ENCODE measurements at places on chromosomes 7 and 10. TPM values are rescaled to one million over a fixed set of nuclear protein-coding genes. Genes with fewer than 3 reads are reported as not detected.
A peak's percentile ranks its signal among the peaks of the same experiment; 100 is the strongest.

GRCh38 chr10:70355051-70356021, 27.1 kb downstream of the LRRC20 start:
- H3K4me1 ChIP-seq, result peaks cover 12% of the 10 kb centered on the region
- H3K27me3 ChIP-seq, result no peaks in the 10 kb centered on the region
- peak overlapping the region; percentile 3 for H3K27ac ChIP-seq
- DNase-seq, result no peak
- H3K36me3 ChIP-seq, result no peaks in the 10 kb centered on the region
- no peak overlapping the region for H3K4me3 ChIP-seq

Gene ACHE
- 1.5 TPM for total RNA-seq

GRCh38 chr10:48750991-48751390, 66.3 kb downstream of the WDFY4 start:
- no peak overlapping the region for H3K27ac ChIP-seq
- no peak overlapping the region for H3K4me3 ChIP-seq
- DNase-seq, result no peak
- no peaks in the 10 kb centered on the region for H3K4me1 ChIP-seq
- H3K36me3 ChIP-seq, result no peaks in the 10 kb centered on the region

DNA sequence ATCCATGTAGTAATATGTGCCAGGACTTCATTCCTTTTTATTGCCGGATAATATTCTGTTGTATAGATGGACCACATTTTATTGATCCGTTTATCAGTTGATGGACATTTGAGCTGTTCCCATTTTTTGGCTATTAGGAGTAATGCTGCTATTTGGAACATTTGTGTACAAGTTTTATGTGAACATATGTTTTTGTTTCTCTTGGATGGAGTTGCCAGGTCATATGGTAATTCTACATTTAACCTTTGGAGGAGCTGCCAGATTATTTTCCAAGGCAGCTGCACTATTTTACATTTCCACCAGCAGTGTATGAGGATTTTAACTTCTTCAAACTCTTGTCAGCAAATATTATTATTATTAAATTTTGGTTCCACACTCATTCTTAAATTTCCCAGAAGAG, 59.2 kb downstream of the C10orf90 start:
- no peak for DNase-seq
- no peak overlapping the region for H3K27ac ChIP-seq
- no peaks in the 10 kb centered on the region for H3K4me1 ChIP-seq

Gene LMTK2
- 16.0 TPM for total RNA-seq

Gene HGF
- total RNA-seq, result 1.1 TPM

Gene SORCS3
- not detected for total RNA-seq

Gene ATRNL1
- 4.1 TPM for total RNA-seq

- H3K27ac ChIP-seq, result no peak overlapping the region
- no peaks in the 10 kb centered on the region for H3K27me3 ChIP-seq
- H3K4me1 ChIP-seq, result peaks cover 71% of the 10 kb centered on the region
- H3K4me3 ChIP-seq, result no peak overlapping the region
Measured at GRCh38 chr10:114548662-114549061, 109.4 kb downstream of the ABLIM1 start.

- no peaks in the 10 kb centered on the region for H3K36me3 ChIP-seq
- DNase-seq, result no peak
- no peak overlapping the region for H3K4me3 ChIP-seq
- H3K27me3 ChIP-seq, result no peaks in the 10 kb centered on the region
Measured at GRCh38 chr10:26274391-26274790, 57.8 kb downstream of the GAD2 start.

DNA sequence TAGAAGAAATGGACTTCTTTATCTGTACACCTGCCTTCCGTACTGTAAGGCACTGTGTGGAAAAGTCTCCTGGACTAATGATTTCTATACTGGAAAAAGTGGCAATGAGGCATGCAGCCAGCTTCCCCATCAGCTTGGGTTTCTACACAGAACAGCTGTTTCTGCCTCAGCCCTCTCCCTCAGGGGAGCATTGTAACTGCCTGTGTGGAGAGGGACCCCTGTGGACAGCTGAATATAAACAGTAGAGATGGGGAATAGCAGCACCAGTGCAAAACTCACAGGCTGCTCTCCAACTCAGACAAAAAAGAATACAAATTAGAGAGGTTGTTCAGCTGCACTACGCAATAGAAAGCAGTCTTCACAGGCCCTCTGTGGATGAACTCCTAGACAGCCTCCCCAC, 451.3 kb upstream of the MBL2 start:
- H3K36me3 ChIP-seq, result no peaks in the 10 kb centered on the region
- no peak for DNase-seq

DNA sequence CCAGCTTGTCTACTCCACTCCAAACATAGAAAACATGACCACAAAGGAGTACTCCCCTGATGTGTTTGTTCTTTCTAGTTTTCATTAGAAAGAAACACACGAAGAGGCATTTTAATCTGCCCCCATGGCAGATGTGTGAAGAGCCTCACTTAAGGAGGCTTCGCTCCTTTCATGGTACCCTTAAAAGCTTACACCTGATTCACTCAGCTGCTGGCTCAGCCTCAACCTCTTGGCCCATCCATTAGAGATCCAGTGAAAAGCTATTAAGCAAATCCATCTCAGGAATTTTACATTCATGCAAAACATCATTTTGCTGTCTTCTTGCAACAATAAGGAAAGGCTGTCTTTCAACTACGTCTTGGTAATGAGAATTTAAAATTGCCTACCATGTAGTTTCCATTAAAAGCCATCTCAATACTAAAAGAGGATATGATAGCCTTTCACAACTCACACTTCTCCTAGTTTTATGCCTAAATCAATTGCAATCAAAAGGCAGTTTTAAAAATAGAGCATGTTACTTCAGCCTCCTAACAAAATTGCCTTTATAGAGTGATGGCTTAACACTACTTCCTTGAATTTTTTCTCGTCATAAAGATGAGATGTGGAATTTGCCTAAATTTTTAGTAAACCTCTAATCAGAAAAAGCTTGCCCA, 22.7 kb downstream of the MACC1 start:
- no peaks in the 10 kb centered on the region for H3K36me3 ChIP-seq
- no peak overlapping the region for H3K4me3 ChIP-seq
- DNase-seq, result no peak

GRCh38 chr10:57579926-57580325, 687.8 kb downstream of the IPMK start:
- no peaks in the 10 kb centered on the region for H3K27me3 ChIP-seq
- no peaks in the 10 kb centered on the region for H3K4me1 ChIP-seq
- H3K4me3 ChIP-seq, result no peak overlapping the region
- DNase-seq, result no peak
- no peak overlapping the region for H3K27ac ChIP-seq
- H3K36me3 ChIP-seq, result no peaks in the 10 kb centered on the region

GRCh38 chr10:68202960-68203353, 29.0 kb downstream of the ATOH7 start:
- H3K36me3 ChIP-seq, result no peaks in the 10 kb centered on the region
- no peaks in the 10 kb centered on the region for H3K4me1 ChIP-seq
- no peak overlapping the region for H3K4me3 ChIP-seq
- no peaks in the 10 kb centered on the region for H3K27me3 ChIP-seq
- DNase-seq, result no peak
- no peak overlapping the region for H3K27ac ChIP-seq

Gene PCLO
- total RNA-seq, result 3.3 TPM

DNA sequence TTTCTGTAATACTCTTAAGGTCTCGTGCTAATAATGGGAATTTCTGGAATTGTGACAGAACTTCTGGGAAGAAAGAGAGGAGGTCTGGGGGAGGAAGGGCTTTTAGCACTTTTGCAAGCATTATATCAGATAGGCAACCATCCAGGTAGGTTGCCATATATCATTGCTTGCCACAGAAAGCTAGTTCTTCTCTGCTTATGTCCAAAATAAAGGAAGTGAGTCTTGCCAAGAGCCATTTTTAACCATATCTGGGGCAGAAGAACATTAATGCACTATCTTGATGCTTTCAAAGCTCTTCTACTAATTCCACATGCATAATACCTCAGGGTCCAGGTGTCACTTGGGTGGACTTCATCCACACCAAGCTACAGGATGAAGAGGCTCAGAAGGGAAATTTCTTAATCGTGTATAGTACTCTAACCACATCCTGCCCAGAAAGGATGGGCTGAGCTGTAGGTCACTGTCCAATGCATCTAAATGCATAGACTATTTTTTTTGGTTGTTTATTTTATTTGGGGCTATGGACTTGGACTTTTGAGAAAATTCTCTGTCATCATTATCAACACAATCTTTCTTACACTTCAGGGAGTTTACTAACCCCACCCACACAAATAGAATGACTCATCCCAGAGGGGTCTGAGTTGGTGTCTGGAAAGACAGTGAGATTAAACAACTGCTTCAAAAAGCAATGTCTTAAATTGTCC, 68.9 kb upstream of the ADO start:
- H3K27me3 ChIP-seq, result no peaks in the 10 kb centered on the region
- no peak overlapping the region for H3K27ac ChIP-seq
- H3K4me1 ChIP-seq, result no peaks in the 10 kb centered on the region
- no peaks in the 10 kb centered on the region for H3K36me3 ChIP-seq

DNA sequence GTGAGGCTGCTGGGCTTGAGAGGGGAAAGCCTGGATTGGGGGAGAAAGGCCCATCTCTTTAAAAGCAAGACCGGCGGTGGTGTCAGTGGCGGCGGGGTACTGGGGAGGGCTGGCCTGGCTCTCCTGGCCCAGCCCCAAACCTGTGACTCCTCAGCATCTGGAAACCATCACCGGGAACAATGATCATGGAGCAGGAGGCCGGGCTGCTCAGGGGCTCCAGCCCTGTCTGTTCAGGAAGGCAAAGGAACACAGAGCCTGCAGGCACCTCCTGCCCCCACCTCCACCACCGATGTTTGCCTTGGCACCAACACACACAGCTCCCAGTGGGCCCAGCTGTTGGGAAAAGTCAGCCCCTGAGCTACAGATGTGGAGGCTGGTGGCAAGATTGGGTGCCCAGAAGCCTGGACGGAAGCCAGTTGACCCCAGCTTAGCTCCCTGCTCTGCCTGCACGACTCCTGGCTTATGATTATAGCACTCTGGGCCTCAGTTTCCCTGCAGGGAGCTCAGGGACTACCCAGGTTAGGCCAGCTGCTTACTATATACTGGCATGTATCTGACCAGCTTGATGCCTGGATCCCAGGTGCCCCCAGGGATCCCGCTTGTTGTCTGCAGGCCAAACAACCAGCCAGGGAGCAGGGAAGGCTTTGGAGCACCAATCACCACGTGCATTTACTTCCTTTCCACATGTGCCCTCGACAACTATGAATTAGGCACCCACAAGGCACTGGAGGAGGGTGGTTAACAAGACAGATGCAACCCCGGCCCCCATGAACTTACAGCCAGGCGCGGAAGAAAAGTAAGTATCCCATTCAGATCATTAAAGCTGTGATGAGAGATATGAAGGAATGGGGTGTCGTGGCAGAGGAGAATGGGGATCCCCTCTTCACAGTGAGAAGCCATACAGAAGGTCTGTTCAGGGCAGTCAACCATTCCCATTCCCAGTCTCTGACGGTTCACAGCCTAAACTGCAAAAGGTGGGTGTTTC, 37.3 kb downstream of the ZCCHC24 start:
- DNase-seq, result no peak
- H3K27ac ChIP-seq, result peak overlapping the region; percentile 43
- H3K27me3 ChIP-seq, result no peaks in the 10 kb centered on the region
- H3K36me3 ChIP-seq, result no peaks in the 10 kb centered on the region
- no peaks in the 10 kb centered on the region for H3K4me1 ChIP-seq

DNA sequence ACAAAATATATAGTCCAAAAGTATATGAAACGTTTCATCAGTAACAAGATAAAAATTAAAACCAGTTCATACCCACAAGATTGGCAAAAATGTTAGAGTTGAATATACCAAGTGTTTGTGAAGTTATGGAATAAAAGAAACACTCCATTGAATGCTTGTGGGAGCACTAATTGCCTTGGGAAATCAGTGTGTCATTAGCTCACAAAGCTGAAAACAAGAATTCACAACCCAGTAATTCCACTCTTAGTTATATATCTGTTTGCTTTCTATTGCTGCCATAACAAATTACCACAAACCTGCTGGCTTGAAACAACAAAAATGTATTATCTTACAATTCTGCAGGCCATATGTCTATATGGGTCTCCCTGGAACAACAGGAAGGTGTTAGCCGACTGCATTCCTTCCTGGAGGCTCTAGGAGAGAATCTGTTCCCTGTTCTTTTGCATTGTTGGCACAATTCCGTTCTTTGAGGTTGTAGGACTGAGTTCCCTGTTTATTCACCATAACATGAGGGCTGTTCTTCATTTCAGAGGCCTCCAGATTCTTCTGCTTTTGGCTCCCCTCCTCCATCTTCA, 45.7 kb downstream of the SEM1 start:
- no peak for DNase-seq
- no peak overlapping the region for H3K4me3 ChIP-seq
- H3K4me1 ChIP-seq, result no peaks in the 10 kb centered on the region
- peaks cover 23% of the 10 kb centered on the region for H3K36me3 ChIP-seq
- H3K27me3 ChIP-seq, result no peaks in the 10 kb centered on the region
- H3K27ac ChIP-seq, result no peak overlapping the region

DNA sequence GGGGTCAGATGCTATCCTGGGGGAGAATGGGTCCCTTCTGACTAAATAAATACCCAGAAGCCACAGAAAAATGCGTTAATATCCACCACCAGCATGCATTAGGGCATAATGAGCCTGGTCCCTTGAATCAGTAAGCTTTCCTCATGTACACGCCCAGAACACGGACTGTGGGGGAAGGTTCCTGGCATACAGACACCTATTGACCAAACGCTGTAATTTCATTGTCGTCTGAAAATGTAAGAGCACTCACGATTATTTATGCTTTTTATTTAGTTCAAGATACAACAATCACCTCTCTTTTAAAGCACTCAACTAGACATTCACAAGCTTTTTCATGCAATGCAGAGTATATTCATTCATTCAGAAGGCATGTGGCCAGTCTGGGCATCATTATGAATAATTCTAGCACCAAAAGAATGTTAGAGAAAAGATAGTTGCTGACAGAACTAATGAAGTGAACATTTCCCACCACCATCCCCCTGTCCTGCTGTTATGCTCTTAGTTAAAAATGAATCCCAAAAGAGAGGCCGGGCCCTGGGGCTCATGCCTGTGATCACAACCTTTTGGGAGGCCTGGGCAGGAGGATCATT, 101.0 kb downstream of the SVIL start:
- no peaks in the 10 kb centered on the region for H3K27me3 ChIP-seq
- no peak overlapping the region for H3K27ac ChIP-seq

Gene CNPY1
- not detected for total RNA-seq

GRCh38 chr10:126569513-126570244, 100.8 kb downstream of the C10orf90 start:
- no peak overlapping the region for H3K4me3 ChIP-seq
- no peak overlapping the region for H3K27ac ChIP-seq

Data from esophagus squamous epithelium (tissue), 5 donors.